Effector memory CD8-positive, alpha-beta T cell (primary cell): ENCODE measurements at places on chromosomes 11 and 22.

DNA sequence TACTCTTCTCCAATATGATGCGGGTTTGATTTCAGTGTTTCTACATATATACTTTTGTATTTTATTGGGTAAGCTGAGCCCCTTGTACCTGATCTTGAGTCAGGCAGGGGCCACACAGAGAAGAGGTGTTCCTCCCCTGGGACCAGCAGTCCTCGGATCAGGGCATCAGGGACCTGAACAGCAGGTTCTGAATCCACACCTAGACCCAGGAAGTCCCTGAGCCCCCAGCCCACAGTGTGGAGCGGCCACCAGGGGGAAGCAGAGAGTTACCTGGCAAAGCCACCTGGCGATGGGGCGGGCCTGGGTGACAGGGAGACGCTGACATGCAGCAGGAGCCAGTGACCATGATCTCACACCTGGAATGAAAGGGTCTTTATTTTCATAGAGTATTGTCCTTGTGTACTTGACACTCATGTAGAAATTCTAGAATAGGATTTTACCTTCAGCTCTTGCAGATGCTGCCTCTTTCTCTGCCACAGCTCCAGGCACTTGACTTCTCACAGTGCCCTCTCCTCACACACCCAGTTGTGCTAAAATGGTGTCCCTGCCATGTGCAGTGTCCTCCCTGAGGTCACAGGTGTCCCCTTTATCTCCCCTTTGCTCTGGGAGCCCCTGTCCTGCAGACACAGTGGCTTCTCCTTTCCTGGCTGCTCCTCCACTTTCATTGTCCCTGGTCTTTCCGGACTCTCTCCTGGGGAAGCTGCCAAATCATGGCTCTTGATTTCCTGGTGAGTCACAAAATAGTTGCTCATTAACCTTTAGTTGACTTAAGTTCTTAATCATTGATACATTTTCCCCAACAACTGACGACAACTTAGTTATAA, 48.5 kb downstream of the GGTLC2 start:
- peak; percentile 65 for DNase-seq

- no peak for DNase-seq
Observed at GRCh38 chr11:76663486-76663810, 7.1 kb downstream of the LRRC32 start.

DNA sequence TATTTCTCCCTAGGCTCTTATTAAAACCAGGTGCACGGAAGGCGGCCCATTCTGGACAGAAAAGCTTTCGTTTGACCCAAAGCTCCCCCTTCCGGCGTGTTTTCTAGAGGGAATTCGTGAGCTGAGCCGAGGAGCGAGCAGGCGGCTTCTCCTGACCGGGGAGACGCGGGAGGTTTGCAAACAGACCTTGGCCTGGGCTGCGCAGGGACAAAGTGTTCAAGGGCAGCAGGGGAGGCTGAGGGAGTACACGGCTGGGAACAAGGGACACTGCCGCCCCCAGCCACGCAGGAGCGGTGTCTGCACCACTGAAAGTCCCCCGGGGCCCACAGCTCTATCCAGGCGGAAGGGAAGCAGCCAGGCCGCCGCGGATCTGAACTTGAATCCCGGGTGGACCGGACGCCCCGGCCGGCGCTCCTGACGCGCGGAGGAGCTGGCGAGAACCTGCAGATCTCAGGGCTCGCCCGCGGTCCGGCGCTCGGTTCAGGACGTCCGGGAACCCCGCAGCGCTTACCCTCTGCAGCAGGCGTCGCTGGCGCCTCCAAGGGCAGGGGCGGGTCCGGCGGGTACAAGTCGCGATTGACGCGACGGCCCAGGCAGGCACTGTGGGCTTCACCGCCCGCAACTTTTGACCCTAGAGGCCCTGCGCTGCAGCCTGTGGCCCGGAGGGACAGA, 101.9 kb downstream of the WT1 start:
- no peak for DNase-seq

DNA sequence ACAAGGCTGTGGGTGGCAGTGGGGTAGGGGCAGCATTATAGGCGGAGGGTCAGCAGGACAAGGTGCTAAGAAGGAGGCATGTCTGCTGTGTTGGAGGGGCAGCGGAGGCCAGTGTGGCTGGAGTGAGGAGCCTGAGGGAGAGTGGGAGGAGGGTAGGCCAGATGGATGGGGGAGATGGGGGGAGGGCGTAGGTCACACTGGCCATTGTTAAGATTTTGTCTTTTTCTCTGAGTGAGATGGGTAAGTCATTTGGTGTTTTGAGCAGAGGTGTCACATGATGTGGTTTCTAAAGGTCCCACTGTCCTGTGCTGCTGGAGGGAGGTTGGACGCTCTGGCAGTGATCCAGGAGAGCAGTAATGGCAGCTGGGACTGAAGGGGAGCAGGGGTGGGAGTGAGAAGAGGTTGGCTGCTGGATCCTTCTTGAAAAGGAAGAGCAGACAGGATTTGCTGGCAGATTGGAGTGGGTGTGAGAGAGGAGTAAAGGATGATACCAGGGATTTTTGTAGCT, 9.8 kb downstream of the PPP6R3 start:
- no peak for DNase-seq

DNA sequence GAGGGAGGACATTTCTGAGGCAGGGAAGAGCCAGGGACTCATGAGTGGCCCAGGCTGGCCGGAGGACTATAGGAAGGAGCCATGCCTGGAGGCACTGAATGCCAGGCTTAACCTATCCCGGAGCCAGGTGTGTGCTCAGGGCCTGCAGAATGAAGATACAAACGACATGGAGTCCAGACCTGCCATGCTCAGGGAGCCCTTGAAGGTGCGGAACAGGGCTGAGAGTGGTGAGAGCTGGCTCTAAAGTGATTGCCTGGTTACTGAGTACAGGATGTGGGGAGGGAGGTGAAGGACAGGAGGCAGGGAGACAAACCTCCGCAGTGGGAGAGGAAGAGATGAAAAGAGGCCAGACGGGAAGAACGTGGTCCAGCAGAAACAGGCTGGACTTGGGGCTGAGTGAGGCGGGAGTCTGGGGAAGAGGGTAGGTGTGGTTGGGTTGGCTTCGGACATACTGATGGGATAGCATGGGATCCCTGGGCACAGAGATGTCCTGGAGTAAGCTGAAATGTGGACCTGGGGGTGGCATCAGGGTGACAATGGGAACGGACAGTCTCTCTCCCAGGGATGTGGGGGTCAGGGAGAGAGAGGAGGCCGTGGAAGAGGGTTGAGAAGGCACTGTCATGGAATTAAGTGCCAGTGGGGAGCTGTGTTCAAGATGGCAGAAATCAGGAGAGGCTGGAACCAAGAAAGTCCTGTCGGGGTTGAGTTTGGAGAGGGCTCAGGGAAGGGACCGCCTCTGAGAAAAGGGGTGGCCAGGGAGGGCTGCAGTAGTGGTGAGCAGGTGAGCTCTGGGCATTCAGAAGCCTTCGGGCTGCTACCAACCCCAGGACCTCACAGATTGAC, 1.5 kb upstream of the ANKRD13D start:
- DNase-seq: no peak

DNA sequence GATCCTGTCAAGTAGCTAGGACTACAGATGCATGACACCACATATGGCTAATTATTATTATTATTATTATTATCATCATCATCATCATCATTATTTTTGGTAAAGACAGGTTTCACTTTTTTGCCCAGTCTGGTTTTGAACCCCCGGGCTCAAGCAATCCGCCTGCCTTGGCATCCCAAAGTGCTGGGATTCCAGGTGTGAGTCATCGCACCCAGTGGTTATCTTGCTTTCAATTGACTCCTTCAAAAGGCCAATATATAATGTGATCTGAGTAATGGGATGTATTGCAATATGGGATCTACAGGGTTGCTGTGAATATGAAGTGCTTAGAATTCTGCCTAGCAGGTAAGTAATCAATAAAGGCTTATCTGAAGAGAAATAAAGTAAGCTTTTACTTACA, 221.2 kb downstream of the SBF2 start:
- DNase-seq: no peak

DNA sequence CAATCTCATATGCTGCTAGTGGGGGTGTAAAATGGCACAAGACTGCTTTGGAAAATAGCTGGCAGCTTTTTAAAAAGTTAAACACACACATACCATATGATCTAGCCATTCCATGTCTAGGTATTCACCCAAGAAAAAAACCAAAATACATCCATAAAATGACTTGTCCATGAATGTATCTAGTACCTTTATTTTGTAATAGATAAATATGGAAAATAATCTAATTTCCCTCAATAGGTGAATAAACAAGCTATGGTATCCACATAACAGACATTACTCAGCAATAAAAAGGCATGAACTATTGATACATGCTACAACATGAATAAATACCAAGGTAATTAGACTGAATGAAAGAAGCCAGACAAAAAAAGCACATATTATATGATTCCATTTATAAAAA, 22.9 kb downstream of the RNF141 start:
- DNase-seq: no peak

GRCh38 chr22:31742115-31742514, 7.8 kb downstream of the PRR14L start:
- no peak for DNase-seq
